ENCODE measurements at places on chromosomes 4 and X. TPM values are rescaled to one million over a fixed set of nuclear protein-coding genes. Genes with fewer than 3 reads are reported as not detected.
A peak's percentile ranks its signal among the peaks of the same experiment; 100 is the strongest.

The HGFAC gene
- not detected for total RNA-seq

The PAK3 gene
- total RNA-seq = 0.25 TPM

The NOX1 gene
- total RNA-seq = not detected

The KDM6A gene
- total RNA-seq = 21.8 TPM

The RIBC1 gene
- total RNA-seq = 0.90 TPM

The SMIM31 gene
- not detected for total RNA-seq

The RBM46 gene
- not detected for total RNA-seq

The TRPC5OS gene
- not detected for total RNA-seq

The ATRX gene
- total RNA-seq = 82.5 TPM

The POF1B gene
- total RNA-seq = 0.16 TPM

The GNRHR gene
- not detected for total RNA-seq

- H3K27ac ChIP-seq = no peak overlapping the region
- H3K4me3 ChIP-seq = no peak overlapping the region
- no peaks in the 10 kb centered on the region for H3K4me1 ChIP-seq
- DNase-seq = no peak
- H3K36me3 ChIP-seq = peaks cover 51% of the 10 kb centered on the region
Observed at GRCh38 chr4:119477412-119478053, 151.1 kb downstream of the PDE5A start.

- DNase-seq = no peak
- H3K4me1 ChIP-seq = peaks cover 8% of the 10 kb centered on the region
- H3K4me3 ChIP-seq = no peak overlapping the region
- H3K36me3 ChIP-seq = no peaks in the 10 kb centered on the region
- H3K27me3 ChIP-seq = peaks cover 35% of the 10 kb centered on the region
- H3K27ac ChIP-seq = no peak overlapping the region
Observed at GRCh38 chr4:114601304-114602052, 2.9 kb downstream of the UGT8 start.

- H3K36me3 ChIP-seq = no peaks in the 10 kb centered on the region
- no peak overlapping the region for H3K4me3 ChIP-seq
- no peak for DNase-seq
- H3K27ac ChIP-seq = no peak overlapping the region
- no peaks in the 10 kb centered on the region for H3K27me3 ChIP-seq
Observed at GRCh38 chr4:10007436-10007740, 13.9 kb downstream of the SLC2A9 start.

DNA sequence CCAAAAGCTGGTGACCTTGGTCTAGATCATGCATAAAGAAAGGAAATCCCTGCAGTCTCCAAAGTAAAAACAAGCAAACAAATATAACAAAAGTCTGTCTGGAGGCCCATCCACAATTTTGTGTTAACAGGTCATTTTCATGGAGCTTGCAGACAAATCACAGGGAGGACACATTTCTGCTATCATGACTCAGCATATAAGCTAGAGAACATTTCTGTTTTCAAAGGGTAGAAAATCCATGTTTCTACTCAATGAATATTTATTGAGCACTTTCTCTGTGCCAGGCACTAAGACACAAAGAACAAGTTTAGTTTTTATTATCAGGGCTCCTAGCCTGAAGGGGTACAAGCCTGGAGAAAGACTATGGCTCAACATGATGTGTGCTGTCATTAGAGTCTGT is 71.1 kb downstream of the PARM1 start:
- H3K36me3 ChIP-seq = no peaks in the 10 kb centered on the region
- H3K4me1 ChIP-seq = no peaks in the 10 kb centered on the region
- no peaks in the 10 kb centered on the region for H3K27me3 ChIP-seq
- no peak overlapping the region for H3K27ac ChIP-seq
- no peak for DNase-seq

DNA sequence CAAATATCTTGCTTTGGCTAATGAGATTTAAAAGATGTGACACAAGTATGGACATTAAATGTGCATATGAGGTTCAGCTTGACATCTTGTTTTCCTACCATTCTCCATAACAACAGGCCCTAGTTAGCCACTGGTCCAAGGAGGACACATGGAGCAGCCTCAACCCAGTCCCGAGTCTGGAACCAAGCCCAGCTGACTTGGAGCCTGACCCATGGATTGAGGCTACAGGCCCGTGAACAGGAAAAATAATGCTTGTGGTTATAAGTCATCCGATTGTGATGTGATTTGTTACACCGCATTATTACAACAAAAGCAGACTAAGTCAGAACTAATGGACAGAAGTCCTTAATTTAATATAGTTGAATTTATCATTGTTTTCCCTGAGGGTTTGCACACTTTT is 123.2 kb upstream of the BANK1 start:
- no peaks in the 10 kb centered on the region for H3K36me3 ChIP-seq
- no peak overlapping the region for H3K4me3 ChIP-seq
- H3K4me1 ChIP-seq = no peaks in the 10 kb centered on the region
- H3K27me3 ChIP-seq = no peaks in the 10 kb centered on the region
- no peak for DNase-seq

DNA sequence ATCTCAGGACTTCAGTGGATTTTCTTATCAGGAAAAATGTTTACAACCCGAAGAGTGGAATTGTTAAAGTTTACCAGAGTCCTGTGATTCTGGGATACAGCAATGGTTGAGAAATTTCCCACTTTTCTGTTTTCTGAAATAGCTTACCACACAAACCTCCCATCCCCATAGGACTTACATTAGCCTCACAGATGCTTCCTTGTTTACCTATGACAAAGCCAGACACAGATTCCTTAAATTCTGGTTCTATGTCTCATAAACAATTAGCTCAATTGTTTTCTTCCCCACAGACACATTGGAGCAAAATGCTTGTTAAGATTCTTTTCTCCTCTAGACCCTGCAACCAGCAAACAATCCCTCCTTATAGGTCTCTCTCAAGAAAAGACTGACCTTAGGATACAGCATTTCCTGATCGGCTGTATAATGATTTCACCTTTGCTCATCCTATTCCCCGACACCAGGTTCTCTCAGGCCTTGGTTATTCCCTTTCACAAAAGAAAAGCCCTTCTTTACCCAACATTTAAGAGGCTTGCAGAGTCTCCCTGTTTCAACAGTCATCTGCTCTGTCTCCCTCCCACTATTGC is 886.2 kb downstream of the ARAP2 start:
- H3K4me1 ChIP-seq = no peaks in the 10 kb centered on the region
- H3K4me3 ChIP-seq = no peak overlapping the region
- no peak for DNase-seq
- H3K27me3 ChIP-seq = no peaks in the 10 kb centered on the region
- no peaks in the 10 kb centered on the region for H3K36me3 ChIP-seq

DNA sequence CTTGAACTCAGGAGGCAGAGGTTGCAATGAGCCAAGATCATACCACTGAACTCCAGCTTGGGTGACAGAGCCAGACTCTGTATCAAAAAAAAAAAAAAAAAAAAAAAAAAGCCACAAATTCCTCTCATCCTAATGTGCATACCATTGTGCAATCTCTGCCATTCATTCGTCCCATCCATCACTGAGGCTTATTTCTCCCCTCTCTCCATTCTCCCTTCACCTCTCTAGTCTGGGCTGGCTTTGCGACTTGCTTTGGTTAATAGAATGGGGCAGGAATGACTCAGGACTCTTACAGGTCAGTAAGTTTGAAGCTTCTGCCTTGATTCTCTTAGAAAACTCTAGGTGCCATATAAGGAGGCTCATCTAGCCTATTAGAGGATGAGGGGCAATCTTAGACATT is 60.3 kb upstream of the DDX3X start:
- H3K27me3 ChIP-seq = no peaks in the 10 kb centered on the region
- H3K36me3 ChIP-seq = no peaks in the 10 kb centered on the region
- H3K4me1 ChIP-seq = peaks cover 4% of the 10 kb centered on the region
- no peak overlapping the region for H3K4me3 ChIP-seq

DNA sequence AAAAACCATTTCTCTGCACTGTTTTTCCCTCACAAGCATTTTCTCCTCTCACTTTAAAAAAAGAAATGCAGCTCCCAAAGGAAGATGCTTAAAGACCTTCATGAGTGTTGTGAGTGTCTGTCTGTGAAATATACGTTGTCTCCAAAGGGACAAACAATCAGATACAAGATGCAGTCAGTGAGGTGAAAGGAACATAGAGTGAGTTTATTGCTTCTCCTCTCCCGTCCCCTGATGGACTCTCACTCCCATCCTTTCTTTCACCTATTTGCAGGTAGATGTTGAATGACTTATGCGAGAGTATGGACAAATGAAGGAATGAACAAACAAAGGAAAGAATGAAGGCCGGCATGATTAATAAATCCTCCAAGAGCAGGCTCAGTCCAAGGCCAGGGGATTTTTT is 561.2 kb upstream of the DIPK2B start:
- H3K27me3 ChIP-seq = no peaks in the 10 kb centered on the region
- no peak for DNase-seq
- peaks cover 66% of the 10 kb centered on the region for H3K4me1 ChIP-seq
- H3K27ac ChIP-seq = peak overlapping the region; percentile 78
- H3K4me3 ChIP-seq = peak overlapping the region; percentile 50

DNA sequence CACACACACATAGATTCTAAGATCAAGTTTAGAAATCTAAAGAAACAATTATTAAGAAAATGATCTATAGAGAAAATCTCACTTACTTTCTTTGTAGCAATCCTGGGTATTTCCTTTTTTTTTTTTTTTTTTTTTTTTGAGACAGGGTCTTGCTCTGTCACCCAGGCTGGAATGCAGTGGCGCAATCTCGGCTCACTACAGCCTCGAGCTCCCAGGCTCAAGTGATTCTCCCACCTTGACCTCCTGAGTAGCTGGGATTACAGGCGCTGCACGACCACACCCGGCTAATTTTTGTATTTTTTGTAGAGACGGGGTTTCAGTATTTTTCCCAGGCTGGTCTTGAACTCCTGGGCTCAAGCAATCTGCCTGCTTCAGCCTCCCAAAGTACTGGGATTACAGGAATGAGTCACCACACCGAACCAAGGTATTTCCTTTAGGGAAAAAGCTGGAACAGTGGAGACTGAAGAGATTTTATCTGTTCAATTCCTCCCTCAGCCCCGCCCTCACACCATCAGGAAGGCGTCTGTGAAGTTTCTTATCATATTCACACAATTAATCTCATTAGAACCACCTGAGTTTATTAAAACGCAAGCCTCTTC is at the start of gene TRIML2:
Gene TRIML2, minus strand, starts transcription at position 447 of the 599 bp plus-strand sequence. CDS start 4,235 bp downstream, outside the sequence.
- H3K4me3 ChIP-seq = no peak within 1 kb of the TSS
- no peaks in the 10 kb centered on the region for H3K27me3 ChIP-seq
- no peak within 1 kb of the TSS for H3K27ac ChIP-seq
- no peaks in the 10 kb centered on the region for H3K4me1 ChIP-seq
- no peaks in the 10 kb centered on the region for H3K36me3 ChIP-seq
- no peak for DNase-seq

GRCh38 chr4:105296672-105297071 is 150.0 kb downstream of the TET2 start:
- no peaks in the 10 kb centered on the region for H3K4me1 ChIP-seq
- DNase-seq = no peak
- H3K27me3 ChIP-seq = no peaks in the 10 kb centered on the region
- H3K27ac ChIP-seq = no peak overlapping the region

- no peak overlapping the region for H3K27ac ChIP-seq
- H3K36me3 ChIP-seq = no peaks in the 10 kb centered on the region
- H3K27me3 ChIP-seq = no peaks in the 10 kb centered on the region
Observed at GRCh38 chr4:13968723-13969122, 341.2 kb upstream of the BOD1L1 start.

- H3K4me3 ChIP-seq = no peak overlapping the region
- DNase-seq = no peak
- no peaks in the 10 kb centered on the region for H3K4me1 ChIP-seq
- H3K27ac ChIP-seq = no peak overlapping the region
- H3K36me3 ChIP-seq = no peaks in the 10 kb centered on the region
- H3K27me3 ChIP-seq = no peaks in the 10 kb centered on the region
Observed at GRCh38 chr4:107519053-107519452, 201.0 kb downstream of the PAPSS1 start.

DNA sequence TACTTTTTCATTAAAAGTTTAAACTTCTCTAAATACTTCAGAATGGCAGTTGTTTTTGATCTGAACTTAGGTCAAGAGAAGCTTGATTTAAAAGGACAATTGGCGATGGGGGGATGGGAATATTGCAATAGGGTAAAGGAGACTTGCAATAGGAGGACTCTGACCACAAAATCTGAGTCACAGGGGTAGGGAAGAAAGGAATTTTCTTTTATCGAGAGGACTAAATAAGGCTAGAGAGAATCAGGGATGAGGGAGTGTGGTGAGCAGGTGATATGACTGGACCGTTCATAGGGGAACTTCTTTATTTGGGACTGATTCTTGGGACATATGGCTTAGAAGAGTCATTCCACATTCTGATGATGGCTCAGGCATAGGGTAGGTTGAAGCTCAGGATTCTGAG is 1260.2 kb downstream of the ADGRL3 start:
- H3K36me3 ChIP-seq = no peaks in the 10 kb centered on the region
- no peak for DNase-seq
- H3K27me3 ChIP-seq = no peaks in the 10 kb centered on the region

- no peak for DNase-seq
- peaks cover 3% of the 10 kb centered on the region for H3K4me1 ChIP-seq
- no peaks in the 10 kb centered on the region for H3K27me3 ChIP-seq
- H3K27ac ChIP-seq = no peak overlapping the region
- no peaks in the 10 kb centered on the region for H3K36me3 ChIP-seq
Observed at GRCh38 chr4:151727365-151727764, 33.4 kb downstream of the GATB start.

DNA sequence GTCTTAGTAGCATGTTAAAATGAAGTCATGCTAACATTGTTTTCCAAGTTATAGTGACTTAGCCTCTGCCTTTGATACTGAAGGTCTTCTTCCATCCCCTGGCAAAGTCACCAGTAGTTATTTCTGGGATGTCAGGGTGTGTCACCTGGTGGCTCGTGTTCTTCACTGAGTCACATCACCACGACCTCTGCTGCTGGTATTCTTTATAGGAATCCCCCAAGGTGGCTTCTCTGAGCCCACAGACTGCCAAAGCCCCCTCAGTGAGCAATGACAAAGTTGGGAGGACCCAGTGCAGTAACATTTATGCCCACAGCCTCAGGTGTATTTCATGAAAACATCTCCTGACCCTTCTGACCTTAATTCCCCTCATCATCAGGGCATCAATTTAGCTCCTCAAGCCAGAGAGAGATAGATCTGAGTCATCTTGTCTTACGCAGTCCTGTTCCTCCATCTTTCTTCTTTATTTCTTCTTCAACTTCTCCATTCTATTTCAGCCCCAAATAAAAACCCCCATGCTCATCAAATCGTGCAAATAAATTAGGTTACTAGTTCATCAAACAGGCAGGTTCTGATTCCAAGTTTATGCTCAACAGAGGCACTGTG is 29.3 kb upstream of the GPRIN3 start:
- no peak for DNase-seq
- peaks cover 19% of the 10 kb centered on the region for H3K27me3 ChIP-seq
- H3K27ac ChIP-seq = no peak overlapping the region
- no peaks in the 10 kb centered on the region for H3K36me3 ChIP-seq
- H3K4me1 ChIP-seq = peaks cover 8% of the 10 kb centered on the region

Data from activated T-helper 2 cell treated with anti-CD3 and anti-CD28 coated beads, Interferon-gamma antibody, Interleukin-2, Interleukin-4, amounts not matched to agents 10 μg/mL and 5 μg/mL and 100 μg/mL, durations not matched to agents 14 hours and 24 hours and 36 hours (primary cell).